ENCODE measurements at places on chromosomes 12 and 14. TPM values are rescaled to one million over a fixed set of nuclear protein-coding genes. Genes with fewer than 3 reads are reported as not detected.

DNA sequence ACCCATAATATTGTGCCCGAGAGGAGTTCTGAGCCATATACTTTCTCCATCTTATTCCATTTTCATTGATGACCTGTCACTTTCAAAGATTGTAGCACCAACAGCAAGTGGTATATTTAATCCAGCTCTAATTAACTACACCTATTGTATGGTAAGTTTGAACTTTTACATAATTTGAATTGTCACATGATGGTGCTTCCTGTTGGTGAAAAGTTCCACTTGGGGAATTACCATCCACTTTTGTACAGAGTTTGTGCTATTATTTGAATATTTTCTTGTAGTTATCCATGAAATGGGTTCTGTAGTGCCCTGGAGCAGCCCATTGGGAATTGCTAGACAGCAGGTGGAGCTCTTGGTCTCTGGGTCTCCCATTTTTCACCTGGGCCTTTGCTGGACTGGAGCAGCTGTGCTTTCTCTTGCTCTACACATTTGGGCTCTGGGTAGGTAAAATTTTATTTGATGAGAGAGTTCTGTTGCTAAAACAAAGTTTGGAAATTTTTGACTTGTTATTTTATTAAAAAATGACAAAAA, 3.0 kb downstream of the SMCO3 start:
- no peak for DNase-seq

- DNase-seq = no peak
Measured at GRCh38 chr12:126607867-126608266, 1542.6 kb downstream of the AACS start.

- DNase-seq = no peak
Measured at GRCh38 chr12:12214635-12215131, 52.2 kb downstream of the LRP6 start.

- no peak for DNase-seq
Measured at GRCh38 chr12:63930971-63931370, 86.5 kb downstream of the SRGAP1 start.

GRCh38 chr14:67952381-67952780, 132.8 kb downstream of the RAD51B start:
- DNase-seq = no peak

- DNase-seq = no peak
Measured at GRCh38 chr12:53345486-53346188, 9.5 kb upstream of the SP7 start.

DNA sequence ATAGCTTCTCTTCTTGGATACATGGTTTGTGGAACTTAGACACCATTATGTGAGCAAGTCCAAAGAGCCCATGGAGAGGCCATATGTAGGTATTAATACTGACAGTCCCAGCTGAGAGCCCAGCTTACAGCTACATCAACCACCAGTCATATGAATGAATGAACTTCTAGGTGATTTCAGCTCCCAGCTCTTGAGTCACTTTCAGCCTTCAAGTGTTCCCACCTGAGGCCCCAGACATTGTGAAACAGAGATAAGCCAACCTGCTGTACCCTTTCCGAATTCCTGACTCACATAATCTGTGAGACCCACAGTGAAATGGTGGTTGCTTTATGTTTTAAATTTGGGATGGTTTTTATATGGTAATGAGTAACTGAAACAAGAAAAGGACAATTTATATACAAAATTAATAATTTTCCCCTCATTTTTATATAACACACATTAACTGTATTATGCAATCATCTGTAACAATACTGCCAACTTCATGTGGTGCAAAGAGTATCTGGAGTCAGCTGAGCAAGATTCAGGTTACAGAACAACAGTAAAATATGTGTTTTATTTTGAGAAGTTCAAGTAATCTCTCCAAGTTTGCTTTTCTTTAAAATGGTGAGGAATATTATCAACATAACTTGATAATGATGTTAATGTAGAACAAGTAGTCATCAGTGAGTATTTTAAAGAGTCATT, 27.7 kb upstream of the FBXO33 start:
- no peak for DNase-seq

DNA sequence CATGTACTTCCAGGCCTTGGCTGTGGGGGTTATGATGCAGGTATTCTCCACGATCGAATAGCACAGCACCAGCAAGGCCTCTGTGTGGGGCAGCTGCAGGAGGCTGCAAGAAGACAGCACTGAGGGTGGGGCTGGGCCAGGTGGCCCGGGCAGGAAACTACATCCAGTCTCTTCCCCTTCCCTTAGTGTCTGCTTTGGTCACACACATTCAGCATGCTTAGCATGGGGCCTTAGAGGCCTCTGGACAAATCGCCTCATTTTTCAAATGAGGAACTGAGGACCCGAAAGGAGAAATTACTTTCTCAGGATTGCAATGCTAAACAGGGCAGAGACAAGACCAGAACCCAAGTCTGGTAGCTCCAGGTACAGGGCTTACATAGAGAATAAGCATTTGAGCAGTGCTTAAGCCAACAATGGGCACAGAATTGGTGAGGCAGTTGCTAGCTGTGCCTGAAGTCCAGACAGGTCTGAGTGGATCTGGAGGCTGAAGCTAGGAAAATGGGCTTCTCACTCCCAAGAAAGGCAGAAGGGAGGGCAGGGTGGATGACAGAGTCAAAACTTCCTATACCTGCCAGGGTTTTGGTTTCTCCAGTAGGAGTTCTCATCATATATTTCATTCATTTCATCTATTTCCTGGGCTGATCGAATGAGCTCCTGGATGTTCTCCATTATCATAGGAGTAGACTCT, 3.5 kb downstream of the ACRBP start:
- DNase-seq = no peak

- no peak for DNase-seq
Measured at GRCh38 chr14:76203086-76204001, 51.6 kb downstream of the GPATCH2L start.

- no peak for DNase-seq
Measured at GRCh38 chr12:94570161-94570560, 80.2 kb downstream of the TMCC3 start.

The DLST gene
- total RNA-seq = 98.9 TPM

The MGAT4C gene
- total RNA-seq = not detected

The RFX4 gene
- not detected for total RNA-seq

The VDR gene
- total RNA-seq = 305 TPM

The ANKS1B gene
- 2.8 TPM for total RNA-seq

The C2CD5 gene
- total RNA-seq = 30.0 TPM

All from activated T-helper 1 cell treated with anti-CD3 and anti-CD28 coated beads, Interleukin-12 subunit alpha, Interleukin-12 subunit beta, Interleukin-2, Interleukin-4 antibody, amounts not matched to agents 30 ng/mL and 10 ng/mL and 1 ng/mL, durations not matched to agents 14 hours and 24 hours and 36 hours (primary cell).